ENCODE measurements at places on chromosomes 5 and 9.

DNA sequence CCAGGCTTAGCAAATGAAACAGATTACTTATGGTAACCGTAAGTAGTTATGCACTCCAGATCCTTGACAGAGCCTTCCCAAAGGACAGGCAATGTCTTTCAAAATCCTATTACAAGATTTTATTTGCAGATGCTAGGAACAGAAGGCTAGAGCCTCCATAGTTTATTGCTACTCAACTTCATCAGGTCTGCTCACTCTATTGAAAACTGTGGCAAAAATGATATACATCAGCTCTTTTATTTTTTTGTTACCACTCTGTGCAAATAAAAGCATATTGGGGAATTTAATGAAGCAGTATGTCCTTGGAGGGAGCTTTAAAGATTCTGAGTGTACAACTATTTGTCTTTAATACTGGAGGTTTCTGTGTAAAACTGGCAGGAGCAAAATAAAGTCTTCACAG, 46.5 kb downstream of the SLC44A1 start:
- no peak for DNase-seq

DNA sequence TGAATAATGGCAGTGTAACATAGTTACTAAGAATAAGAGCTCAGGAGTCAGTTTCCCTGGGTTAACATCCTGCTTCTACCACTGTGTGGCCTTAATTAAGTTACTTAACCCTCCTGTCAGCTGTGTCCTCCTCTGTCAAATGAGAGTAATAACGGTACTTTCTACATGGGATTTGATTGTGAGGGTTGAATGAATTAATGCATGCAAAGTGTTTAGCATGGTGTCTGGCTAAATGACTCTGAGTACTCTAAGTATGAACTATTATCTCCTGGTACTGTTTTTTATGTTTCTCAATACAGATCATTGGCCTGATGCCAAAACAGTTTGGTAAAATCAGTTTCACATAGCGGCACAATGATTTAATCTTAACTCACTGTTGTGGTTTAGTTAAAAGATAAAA, 19.6 kb downstream of the ZNF131 start:
- DNase-seq, result no peak

- DNase-seq, result no peak
Measured at GRCh38 chr5:178487911-178488600, 102.1 kb downstream of the COL23A1 start.

DNA sequence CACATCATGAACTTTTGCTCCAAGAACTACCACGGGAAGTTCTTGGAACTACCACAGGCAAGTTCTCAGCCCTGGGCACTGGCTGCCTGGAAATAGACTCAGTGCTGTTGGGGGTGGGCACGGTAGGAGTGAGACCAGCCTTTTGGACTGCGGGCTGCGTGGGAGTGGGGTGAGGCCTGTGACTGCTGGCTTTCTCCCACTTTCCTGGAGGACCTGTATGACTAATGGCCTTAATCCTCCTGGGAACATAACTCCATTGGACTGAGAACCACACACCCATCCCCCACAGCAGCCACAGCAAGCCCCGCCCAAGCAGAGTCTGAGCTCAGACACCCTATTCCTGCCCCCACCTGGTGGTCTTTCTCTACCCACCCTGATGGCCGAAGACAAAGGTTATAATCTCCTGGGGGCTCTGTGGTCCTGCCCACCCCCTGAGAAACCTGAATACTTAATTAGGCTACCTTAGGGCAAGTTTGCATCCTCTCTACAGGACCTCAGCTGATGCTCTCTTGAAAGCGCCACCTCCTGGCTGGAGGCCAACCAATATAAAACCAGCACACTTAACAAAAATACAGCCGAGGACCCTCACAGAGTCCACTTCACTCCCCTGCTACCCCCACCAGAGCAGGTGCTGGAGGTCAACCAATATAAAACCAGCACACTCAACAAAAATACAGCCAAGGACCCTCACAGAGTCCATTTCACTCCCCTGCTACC, 112.6 kb downstream of the CACNA1B start:
- DNase-seq, result no peak

DNA sequence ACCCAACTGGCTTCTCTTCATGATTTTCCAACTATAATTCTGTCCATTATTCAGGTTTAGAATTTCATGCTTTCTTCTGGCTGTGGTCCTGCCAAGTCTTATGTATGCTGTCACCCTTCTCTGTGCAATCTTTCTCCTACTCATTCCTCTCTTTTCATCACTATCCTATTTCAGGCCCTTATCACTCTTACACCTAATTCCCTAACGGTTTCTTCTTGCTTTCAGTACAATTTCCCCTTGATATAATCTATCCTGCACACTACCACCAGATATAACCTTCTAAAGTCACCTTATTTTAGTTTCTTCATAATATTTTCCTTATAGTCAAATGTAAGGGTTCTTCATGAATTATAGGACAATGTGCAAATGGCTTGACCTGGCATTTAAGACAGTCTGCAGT, 436.2 kb downstream of the RAB3C start:
- no peak for DNase-seq

DNA sequence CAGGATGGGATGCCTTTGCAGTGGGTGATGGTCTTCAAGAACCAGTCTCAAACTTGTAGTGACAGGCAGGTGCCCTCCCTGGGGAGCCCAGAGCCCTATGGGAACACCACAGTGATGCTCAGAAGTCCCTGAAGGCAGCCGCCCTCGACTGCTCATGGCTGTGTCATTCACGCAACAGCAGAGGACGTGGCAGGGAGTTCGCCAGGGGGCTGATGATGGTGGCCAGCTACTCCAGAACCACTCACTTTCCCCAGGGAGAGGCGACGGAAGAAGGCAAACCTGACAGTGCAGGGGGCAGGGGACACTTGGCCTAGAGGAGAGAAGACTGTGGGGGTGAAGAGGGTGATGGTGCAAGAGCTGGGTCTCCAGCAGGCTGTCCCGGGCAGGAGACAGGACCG, 4.0 kb downstream of the IL13 start:
- DNase-seq, result no peak

DNA sequence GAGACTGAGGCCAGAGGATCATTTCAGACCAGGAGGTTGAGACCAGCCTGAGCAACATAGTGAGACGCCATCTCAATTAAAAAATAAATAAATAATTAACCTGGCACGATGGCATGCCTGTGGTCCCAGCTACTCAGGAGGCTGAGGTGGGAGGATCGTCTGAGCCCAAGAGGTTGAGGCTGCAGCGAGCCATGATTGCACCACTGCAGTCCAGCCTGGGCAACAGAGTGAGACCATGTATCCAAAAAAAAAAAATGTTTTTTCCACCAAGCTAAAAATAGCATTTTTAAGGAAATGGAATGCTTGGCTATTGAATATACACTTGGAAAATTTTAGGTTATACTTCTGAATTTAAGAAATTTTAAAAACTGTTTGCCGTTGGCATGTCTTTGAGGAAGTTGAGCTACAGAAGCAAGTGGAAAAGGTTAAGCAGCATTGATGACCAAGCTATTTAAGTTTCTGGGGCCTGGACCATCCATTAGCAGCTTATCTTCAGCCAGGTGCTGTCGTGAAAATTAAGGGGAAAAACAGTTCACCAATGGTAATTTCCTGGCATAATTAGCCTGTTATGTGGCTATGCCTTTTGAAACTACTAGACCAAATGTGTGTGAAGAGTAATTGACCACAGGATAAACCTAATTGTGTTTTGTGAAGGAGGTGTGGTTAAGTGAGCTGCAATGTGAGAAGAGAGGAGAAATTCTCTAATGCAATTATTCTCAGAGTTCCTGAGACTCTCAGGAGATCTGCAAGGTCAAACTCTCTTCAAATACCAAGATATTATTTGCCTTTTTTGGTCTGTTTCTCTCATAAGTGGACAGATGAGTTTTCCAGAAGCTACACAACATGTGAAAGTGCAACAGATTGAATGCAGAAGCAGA, 21.0 kb downstream of the F2R start:
- DNase-seq, result no peak

DNA sequence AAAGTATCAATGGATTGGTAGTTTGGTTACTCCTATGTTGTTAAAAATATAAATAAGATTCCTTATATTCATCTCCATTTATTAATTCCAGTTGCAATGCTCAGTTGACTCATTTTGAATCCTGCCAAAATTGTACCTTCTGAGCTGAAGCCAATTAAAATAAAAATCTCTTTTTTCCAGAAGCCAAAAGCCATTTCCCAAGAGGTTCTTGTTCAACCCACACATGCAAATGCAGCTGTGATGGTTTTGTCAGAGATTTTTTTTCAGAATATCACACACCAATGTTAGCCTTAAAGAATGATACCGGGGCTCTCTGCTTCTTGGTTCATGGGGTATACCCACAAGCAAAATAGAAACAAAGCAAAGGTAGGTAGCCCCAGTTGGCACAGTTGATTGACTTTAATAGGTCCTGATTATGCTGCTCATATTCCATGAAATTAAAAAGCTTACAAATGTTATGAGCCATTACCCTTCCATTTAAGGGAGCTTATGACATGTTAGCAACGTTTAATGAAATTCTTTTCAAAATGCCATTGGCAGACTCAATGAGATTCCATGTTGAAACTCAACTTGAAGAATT, 208.0 kb downstream of the SGCD start:
- no peak for DNase-seq

- no peak for DNase-seq
Measured at GRCh38 chr5:128082551-128083032, 974 bp upstream of the SLC12A2 start.

DNA sequence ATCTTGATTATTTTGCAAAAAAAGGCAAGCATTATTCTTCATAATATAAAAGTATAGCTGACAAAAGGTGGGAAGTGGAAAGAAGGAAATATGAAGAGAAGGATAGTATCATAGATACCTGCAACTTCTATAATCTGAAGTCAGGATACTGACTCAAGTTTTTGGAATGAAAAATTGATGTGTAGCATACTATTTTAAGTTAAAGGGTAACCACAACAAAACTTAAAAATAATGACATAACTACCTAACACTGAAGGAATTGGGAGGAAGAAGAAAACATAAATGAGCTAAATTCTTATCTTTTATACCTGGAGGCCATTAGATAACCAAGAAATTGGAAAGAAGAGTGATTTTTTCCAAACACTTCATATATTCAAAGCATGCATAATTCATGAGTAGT, 51.8 kb upstream of the TLE1 start:
- no peak for DNase-seq

- DNase-seq, result no peak
Measured at GRCh38 chr5:134567641-134568336, 42.3 kb downstream of the JADE2 start.

DNA sequence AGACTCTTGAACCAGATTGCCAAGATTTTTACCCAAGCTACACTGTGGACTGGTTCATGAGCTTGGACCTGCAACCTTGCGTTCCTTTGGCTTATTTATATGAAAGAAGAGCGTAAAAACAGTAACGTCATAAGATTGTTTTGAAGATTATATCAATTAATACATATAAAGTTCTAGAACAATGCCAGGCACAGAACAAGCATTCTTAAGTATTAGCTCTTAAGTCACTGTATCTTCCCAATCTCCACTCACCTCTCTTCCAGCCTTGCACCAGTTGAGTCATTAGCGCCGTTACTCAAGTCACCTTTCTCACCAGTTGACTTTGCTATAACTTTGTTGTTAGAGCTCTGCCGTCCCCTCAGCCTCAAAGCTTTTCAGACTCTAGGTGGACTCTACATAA, 415.7 kb downstream of the PLK2 start:
- no peak for DNase-seq

GRCh38 chr9:88802533-88802932, 188.7 kb upstream of the S1PR3 start:
- no peak for DNase-seq

DNA sequence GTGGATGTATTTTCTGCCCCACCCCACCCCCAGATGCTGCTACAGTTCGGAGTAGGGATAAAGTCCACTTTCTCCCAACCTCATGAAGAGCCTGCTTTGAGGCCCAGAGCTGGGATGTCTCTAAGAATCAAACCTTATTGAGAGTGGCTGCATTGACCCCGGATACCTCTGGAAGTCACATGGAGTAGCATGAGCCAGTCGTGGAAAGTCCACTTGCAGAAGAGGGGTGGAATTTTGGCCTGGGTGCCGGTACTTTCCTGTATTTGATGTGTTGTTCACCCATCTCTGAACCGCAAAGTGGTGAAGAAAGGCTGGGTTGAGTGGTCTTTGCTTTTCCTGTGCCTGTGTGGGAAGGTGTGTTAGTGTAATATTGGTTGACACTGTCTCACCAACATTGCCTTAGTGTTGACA, 3.7 kb downstream of the OTULIN start:
- DNase-seq, result no peak

DNA sequence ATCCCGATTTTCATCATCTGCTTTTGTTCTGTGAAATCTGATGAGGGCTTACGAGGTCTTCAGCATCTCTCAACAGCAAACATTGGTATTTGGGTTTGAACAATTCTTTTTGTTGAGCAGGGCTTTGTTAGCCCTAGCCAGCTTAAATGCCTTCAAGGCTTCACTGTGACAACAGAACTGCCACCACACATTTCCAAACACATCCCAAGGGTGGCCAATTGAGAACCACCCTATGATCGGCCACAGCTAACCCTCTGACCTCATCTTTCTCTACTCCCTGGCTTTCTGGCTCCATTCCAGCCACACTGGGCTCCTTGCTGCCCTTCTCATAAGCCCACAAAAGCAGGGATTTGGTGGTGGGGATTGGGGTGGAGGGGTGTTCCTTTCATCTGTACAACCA, 17.6 kb downstream of the MTX3 start:
- no peak for DNase-seq

- no peak for DNase-seq
Measured at GRCh38 chr9:26058111-26058895, 380.1 kb upstream of the TUSC1 start.

- no peak for DNase-seq
Measured at GRCh38 chr9:37284636-37285035, 137.9 kb upstream of the GRHPR start.

- DNase-seq, result no peak
Measured at GRCh38 chr9:132773764-132774339, 103.6 kb downstream of the GTF3C4 start.

GRCh38 chr9:97506306-97506705, 4.8 kb downstream of the TMOD1 start:
- DNase-seq, result no peak

GRCh38 chr5:145028626-145029025, 806.5 kb downstream of the PRELID2 start:
- DNase-seq, result no peak

GRCh38 chr5:60540856-60541805, 158.8 kb downstream of the DEPDC1B start:
- DNase-seq, result no peak

DNA sequence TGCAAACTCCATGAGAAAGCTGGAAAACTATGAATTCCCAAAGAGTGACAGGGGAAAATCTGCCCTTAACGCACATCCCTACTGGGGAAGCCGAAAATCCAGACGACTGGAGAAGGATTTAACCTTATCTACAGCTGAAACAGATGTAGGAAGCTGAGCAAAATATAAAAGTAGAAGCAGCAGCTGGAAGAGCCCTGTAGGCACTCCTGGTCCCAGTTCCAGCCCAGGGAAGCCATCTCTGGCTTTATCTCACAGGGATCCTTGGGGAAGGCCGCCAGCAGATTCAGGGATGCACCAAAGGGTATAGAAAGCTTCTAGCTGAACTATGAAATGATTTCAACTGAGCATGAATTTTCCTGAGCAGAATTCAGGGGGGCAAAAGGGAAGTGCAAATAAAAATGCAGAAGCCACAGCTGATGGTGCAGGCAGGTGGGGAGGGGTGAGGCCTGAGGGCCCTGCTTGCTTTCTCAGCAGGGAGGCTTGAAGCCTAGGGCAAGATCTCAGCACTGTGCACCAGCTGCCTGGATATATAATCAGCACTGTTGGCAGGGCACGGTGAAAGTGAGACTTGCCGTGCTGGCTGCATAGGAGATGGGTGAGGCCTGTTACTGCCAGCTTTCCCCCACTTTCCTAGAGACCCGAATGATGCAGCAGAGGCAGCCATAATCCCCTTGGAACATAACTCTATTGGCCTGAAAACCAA, 2019.5 kb upstream of the NUDT12 start:
- DNase-seq, result no peak

- no peak for DNase-seq
Measured at GRCh38 chr9:112042769-112043168, 132.3 kb downstream of the SUSD1 start.

Data from posterior cingulate gyrus (tissue), 11 donors.